Activated gamma-delta T cell treated with Interleukin-2 at 50 U/mL for 16 hours (primary cell): ENCODE measurements at places on chromosomes 6 and 20.

- no peak for DNase-seq
Measured at GRCh38 chr6:146355521-146356100, 188.0 kb upstream of the RAB32 start.

GRCh38 chr20:37492945-37493344, 28.1 kb upstream of the NNAT start:
- no peak for DNase-seq

- no peak for DNase-seq
Measured at GRCh38 chr20:49636447-49636846, 68.5 kb upstream of the PTGIS start.

- no peak for DNase-seq
Measured at GRCh38 chr6:35624341-35625070, 64.2 kb downstream of the FKBP5 start.

GRCh38 chr6:40484066-40484465, 103.1 kb downstream of the LRFN2 start:
- no peak for DNase-seq

GRCh38 chr6:37381579-37381978, 27.8 kb downstream of the RNF8 start:
- no peak for DNase-seq

DNA sequence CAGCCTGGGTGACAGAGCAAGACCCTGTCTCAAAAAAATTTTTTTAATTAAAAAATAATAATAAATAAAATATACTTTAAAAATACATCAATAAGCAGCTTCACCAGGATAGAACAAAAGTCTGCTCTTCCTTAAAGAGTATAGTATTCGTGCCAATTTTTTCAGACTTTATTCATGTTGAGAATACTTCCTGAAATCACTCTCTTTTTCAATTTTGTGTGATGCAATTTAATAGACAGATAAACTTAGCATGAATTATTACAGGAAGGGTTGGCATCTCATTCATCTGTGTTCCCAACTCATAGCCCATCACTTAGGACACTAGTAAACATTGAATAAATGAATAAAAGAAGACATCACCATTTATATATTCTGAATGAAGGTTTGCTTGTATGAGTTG, 52.4 kb downstream of the IPCEF1 start:
- no peak for DNase-seq

GRCh38 chr6:87054143-87054833, 40.6 kb downstream of the CGA start:
- no peak for DNase-seq

GRCh38 chr6:126967296-126968005, 151.0 kb upstream of the RSPO3 start:
- DNase-seq: no peak

- DNase-seq: no peak
Measured at GRCh38 chr6:56734335-56734734, 91.6 kb upstream of the DST start.

- DNase-seq: peak; percentile 17
Measured at GRCh38 chr6:138403324-138403800, 661 bp upstream of the HEBP2 start.

DNA sequence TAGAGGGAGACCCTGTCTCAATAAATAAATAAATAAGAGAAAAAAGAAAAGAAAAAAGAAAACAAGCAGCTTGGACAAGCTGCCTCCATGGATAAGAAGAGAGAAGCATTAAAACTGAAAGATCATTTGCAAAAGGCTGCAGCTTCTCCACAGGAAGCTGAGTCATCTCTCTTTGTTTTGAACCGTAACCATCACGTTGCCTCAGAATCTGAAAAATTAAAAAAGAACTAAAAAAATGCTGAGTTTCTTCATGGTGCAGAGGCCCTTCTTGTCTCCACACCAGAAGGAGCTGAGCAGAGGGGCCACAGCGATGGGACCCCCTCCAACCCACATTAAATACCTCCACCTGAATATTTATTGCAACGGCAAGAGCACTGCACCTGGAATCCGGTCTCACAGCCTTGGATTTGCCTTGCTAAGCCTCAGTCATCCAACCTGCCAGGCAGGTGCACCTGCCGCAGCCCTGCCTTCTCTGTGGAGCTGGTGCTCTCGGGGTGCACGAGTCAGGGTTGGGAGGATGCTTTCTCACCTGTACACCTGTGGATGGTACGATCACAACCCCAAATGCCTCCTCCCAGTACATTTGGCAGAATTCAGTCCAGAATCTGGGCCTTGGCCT, 28.1 kb downstream of the TOX2 start:
- DNase-seq: peak; percentile 15

GRCh38 chr20:19807191-19807945, 49.3 kb downstream of the RIN2 start:
- DNase-seq: no peak

GRCh38 chr20:3674447-3674846, 7.4 kb downstream of the ADAM33 start:
- DNase-seq: no peak

DNA sequence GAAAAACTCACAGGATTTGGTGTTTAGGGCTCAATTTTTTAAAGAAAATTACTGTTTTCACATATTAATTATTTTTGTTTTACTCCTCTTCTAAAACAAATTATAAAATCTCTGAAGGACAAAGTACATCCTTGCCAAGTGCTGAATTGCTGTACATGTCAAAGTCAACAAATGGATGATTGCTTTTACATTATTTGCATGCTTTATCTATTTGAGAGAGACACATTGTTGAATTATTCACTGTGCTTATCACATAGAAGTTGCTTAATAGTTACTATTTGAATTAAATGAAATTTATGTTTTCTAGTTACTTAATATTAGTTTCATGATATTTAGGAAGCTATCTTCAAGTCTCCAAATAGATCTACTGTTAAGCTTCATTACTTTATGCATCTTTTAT, 318.6 kb upstream of the PTCHD4 start:
- DNase-seq: no peak

DNA sequence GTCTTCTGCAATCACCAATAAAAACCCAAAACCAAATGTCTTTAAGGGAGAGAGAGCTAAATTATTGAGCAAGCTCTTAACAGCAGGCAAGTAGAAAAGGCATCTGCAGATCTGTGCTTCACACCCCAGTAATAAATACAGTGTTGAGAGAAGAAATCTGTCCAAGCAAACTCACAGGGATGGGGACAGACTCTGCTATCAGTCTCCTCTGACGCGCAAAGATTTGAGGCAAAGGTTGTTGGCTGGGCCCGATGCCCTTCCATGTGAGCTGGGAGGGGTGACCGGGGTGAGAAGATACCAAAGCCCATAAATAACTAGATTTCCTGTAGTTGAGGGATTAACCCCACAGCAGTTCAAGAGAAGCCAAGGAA, 315.2 kb upstream of the SOX4 start:
- DNase-seq: no peak

GRCh38 chr6:72941751-72942150, 283.5 kb downstream of the KHDC1L start:
- no peak for DNase-seq

DNA sequence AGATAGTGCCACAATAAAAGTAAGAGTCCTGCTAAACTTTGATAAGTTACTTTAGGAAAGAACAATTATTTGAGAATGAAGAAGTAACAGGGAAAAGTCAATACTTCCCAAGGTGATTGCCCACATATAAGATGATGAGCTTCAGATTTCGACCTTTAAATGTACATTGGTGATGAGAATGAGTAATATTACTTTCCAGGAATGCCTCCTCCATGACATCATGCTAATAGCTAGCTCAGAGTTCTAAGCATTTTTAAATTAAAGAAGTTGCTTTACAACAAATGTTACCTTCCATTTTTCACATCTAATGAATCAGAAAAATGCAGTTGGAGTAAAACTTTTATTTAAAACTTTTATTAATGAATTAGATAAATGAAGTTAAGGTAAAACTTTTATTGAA, 22.5 kb upstream of the OPN5 start:
- no peak for DNase-seq

DNA sequence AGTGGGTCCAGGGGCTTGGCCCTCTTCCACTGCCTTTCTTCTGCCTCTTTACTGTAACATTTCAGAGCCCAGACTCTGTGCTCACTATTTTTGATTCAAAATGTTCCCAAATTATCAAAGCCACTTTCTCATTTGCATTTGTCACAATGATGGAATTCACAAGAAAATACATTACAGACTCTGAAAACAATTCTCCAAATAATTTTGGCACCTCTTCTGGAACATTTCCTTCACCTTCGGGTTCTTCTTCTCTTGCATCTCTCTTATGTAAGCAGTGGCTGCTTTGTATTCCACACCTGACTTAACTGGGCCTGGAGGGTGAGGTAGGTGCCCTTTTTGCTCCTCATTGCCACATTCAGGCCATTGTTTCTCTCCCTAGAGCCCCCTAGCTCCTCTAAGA, 30.0 kb downstream of the ZNF184 start:
- no peak for DNase-seq

- no peak for DNase-seq
Measured at GRCh38 chr20:5491455-5491854, 174.7 kb upstream of the PROKR2 start.

DNA sequence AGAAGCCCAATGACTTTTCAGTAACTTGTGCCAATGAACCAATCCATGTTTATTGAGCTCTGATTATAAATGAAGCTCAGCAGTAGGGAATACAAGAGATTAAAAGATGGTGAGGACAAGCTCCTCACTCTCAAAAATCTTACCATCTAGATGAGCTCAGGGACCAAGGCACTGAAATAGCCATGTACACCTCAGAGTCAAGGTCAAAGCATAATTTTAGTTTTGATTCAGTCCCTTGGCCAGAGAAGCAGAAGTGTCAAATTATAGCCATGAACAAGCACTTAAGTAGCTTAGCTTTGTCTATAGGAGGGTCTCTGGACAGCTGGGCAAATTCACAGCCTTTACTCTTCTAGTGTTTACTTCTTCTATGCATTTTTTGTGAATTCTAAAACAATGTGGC, 131.0 kb upstream of the DTNBP1 start:
- DNase-seq: no peak

DNA sequence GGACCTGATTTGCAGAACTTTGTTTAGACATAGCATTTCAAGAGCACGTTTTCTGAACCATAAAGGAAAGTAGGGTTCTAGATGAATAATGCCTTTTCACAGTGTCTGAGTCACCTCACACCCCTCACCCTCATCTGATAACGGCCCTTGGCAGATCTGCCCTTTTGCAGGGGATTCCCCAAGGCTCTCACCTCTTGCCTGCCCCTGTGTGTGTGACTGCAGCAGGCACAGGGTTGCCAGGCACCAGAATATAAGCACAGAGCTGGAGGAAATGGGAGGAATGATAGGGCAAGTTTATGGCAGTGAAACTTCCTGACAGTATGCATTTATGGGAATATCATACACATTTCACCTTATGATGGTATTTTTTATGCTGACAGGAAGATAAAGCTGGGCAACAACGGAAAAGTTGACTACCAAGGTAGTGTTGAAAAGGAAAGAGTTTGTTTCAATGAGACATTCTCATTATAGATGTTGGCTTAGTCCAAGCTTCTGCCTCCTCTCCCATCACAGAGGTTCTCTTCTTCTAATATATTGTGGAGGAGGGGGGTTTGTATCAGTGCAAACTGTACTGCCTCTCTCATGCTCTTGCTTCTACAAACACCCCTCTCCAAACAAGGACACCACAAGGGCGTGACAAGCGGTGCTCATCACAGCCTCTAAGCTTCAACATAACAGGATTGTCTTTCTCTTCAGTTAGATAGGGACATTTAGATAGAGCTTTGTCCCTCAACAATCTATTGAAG, 101.5 kb upstream of the BACH2 start:
- DNase-seq: peak; percentile 83

GRCh38 chr6:166623318-166623717, 3.7 kb downstream of the RPS6KA2 start:
- no peak for DNase-seq

DNA sequence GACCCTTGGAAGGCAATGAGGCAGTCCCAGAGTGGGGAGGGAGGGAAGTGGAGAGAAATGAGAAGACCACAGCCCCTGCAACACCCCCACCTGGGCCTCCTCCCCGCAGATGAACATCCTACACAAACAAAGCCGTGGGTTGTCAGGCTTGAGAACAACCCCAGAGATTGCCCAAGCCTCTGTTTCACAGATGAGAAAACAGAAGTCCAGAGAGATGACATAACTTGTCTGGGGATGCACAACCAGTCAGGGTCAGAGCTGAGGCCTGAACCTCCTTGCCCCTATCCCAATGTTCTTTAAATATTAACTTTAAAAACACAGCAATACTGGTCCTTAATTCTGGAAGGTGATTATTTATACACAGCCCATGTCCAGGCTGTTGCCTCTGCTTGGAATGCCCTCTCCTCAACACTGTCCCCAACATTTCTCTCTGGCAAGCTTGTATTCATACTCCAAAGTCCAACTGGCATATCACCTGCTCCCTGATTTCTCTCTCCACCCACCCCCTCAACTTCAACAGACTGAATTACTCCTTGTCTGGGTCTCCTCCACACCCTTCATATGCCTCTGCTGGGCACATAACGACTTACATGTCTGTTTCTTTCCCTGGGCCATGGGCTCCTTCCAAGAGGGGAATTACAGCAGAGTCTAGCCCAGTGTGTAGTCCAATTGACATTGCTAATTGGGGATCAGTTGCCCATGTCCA, 135.5 kb upstream of the LRFN2 start:
- no peak for DNase-seq

DNA sequence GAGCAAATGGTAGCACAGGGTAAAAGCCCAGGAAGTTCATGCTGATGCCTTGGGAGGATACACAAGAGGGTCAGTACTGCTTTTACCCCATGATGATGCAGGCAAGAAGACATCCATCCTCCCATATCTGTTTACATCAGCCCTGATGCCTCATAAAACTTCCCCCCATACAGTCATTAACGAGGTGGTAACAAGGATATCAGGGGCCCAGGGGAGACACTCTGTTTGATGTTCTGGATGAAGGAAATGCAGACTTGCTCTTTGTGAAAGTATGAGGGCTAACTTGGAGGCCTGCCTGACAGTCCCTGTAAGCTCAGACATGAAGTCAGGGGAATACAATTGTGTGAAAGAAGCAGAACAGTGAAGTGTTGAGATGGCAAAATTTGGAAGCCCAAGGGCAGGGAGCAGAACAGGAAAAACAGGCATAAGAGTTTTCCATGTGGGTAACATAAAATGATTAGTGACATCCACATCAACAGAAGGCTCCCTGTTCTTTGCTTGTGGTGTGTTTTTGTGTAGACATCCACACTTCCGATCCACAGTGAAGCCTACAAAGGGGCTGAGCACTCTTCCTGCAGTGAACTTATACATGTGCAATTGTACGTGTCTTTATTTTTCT, 813.4 kb downstream of the MAFB start:
- no peak for DNase-seq

- DNase-seq: no peak
Measured at GRCh38 chr6:169776379-169776778, 25.0 kb downstream of the ERMARD start.

DNA sequence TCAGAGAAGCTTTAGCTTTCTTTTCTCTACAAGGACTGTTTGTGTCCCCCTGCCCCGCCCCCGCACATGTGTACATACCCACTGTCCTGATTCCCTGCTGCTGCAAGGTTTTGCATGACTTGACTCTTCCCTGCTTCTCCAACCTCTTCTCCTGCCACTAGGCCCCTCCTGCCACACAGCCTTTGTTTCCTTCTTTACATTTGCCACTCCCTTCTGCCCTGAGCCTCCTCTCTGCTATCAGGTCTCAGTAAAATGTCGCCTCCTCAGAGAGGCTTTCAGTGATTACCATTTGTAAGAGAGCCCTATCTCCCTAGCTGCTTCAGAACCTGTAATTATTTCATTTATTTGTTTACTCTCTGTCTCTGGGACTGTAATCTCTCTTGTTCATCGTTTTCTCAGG, 56.4 kb upstream of the VSTM2L start:
- DNase-seq: no peak
